Lower lobe of right lung (tissue), 2 donors: ENCODE measurements at places on chromosomes 5 and 9. TPM values are rescaled to one million over a fixed set of nuclear protein-coding genes. Genes with fewer than 3 reads are reported as not detected.
A peak's percentile ranks its signal among the peaks of the same experiment; 100 is the strongest.

DNA sequence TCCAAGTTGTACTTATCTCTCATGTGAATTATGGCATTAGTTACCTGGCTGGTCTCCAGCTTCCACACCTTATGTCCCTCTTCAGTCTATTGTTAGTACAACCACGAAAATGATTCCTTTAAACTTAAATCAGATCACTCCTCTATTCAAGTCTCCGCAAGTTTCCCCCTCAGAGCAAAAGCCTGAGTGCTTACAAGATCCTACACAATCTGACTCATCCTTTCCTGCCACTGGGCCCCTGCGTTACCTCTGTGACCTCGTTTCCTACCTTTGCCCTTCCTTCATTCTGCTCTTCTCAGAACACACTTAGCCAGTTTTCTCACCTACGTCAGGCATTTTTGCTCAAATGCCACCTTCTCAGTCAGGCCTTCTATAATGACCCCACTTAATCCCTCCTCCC is 45.1 kb upstream of the GLIS3 start:
- DNase-seq: no peak

- DNase-seq: peak; percentile 93
Measured at GRCh38 chr5:8457187-8458037, 588.5 kb downstream of the MTRR start.

DNA sequence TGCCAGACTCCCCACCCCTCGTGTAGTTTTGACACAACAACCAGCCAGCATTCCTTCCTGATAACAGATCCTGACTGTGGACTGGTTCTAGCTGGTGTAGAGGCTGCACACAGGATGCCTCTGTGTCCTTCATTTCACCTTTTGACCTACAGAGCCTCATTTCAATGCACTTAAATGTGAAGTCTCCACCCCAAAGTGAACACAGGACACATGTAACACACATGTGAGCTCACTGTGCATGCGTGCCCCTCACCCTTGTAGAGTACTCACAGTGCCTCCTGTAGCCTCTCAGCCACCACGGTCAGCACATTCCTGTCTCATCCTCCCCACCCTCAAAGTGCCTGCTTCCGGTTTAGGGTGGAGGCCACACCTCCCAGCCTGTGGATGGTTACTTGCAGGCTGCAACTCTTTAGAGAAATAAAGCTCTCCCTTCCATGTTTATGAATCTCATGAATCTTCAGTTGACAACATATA is 11.6 kb upstream of the NKD2 start:
- peak; percentile 50 for DNase-seq

STARD4 gene
- 40.2 TPM for total RNA-seq

- no peak for DNase-seq
Measured at GRCh38 chr5:59190746-59191145, 607.9 kb downstream of the RAB3C start.

GRCh38 chr5:41176952-41177351 is 36.4 kb downstream of the C6 start:
- no peak for DNase-seq

ATP10B gene
- total RNA-seq: not detected
